ENCODE measurements at places on chromosomes 12 and 14. TPM values are rescaled to one million over a fixed set of nuclear protein-coding genes. Genes with fewer than 3 reads are reported as not detected.

Gene SLC25A47
- polyA plus RNA-seq: not detected

Gene MANSC1
- polyA plus RNA-seq: 31.0 TPM

Gene KANSL2
- 51.5 TPM for polyA plus RNA-seq

Gene ENDOU
- 0.13 TPM for polyA plus RNA-seq

Gene CHPT1
- polyA plus RNA-seq: 45.5 TPM

Gene SLC6A12
- 19.2 TPM for polyA plus RNA-seq

Gene MANSC4
- polyA plus RNA-seq: not detected

Gene KCNA5
- polyA plus RNA-seq: 2.1 TPM

- no peak for DNase-seq
Observed at GRCh38 chr14:83780321-83780720, 1749.6 kb upstream of the FLRT2 start.

DNA sequence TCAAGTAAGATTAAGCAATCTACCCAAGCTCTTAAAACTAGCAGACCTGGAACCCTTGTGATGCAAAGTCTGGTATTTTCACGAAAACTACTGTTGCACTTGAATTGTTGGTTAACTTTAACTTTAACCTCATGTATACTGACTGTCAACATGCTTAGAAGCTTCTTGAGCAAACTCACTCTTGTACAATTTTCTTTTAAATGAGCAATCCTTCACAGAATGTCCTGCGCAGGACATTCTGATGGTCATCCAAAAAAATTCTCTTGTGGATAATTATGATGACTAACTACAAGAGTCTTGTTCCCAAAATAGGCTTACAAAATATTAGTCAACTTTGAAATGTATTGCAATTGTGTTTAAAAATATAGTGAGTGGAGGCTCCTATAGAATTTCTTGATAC is 54.0 kb upstream of the PDE3A start:
- DNase-seq: no peak

- no peak for DNase-seq
Observed at GRCh38 chr14:101073598-101073965, 170.1 kb upstream of the RTL1 start.

GRCh38 chr12:40898505-40898904 is 206.3 kb downstream of the CNTN1 start:
- no peak for DNase-seq

- no peak for DNase-seq
Observed at GRCh38 chr14:89418976-89419375, 1.9 kb upstream of the FOXN3 start.

- DNase-seq: no peak
Observed at GRCh38 chr12:52149182-52149641, 42.6 kb downstream of the KRT80 start.

- DNase-seq: no peak
Observed at GRCh38 chr14:104362761-104363605, 216.6 kb upstream of the C14orf180 start.

GRCh38 chr14:101200008-101200649 is 296.6 kb upstream of the RTL1 start:
- no peak for DNase-seq

GRCh38 chr12:11524446-11524845 is 125.0 kb upstream of the ETV6 start:
- DNase-seq: no peak

DNA sequence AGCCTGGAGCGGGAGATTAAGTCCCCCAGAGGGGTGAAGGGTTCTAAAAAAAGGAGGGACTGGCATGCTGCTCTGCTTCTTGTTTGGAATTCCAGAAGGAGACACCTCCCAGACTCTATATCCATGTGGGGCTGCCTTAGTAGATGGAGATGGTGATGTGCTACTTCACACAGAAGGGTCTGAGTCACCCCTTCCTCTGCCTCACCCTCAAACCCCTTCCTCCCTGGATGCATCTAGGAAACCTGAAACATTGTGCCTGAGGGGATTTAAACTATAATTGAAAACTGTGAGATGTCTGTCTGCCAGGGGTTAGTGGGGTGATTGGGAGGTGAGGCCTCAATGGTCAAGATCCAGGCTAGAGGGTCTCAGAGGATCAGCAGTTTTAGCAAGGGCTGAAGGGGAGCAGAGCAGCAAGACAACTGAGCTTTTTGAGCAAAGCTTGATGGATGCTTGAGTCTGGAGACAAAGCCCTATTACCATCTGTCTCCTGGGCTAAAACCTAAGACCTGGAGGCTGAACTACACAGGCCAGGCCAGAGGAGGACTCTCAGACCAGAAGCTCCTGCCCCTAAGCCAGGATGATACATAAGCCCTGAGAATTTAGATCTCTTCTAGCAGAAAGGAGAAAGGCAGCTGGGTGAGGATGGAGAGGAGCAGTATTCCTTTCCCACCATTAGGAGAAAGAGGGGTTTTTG is 314.7 kb upstream of the ATP2B1 start:
- no peak for DNase-seq

DNA sequence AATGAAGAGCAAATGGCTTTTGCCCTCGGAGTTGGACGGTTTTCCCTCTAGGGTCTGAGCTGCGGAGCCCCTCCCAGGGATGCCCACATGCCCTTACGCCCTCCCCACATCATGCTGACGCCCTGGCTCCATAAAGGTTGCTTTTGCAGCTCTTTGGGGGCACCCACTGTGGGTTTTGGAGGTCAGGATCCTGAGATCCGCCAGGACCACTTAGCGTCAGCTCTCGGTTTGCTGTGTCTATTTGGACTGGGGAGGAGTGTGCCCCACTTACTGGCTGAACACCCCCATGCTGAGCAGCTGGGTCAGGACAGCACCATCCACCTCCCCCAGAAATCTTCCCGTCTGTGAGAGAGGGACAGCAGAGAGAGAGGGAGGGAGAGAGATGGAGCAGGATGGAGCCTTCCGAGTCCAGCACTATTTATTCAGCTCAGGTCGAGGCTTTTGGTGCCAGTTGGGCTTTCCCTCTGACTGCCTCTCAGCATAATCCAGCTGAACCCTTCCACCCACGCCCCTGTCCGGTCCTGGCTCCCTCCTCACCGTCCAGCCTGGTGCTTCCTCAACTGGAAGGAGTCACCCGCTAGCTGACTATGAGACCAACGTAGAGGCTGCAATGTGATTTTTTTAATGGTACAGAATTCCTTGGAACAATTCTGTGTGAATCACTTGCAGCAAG is 18.9 kb upstream of the LRTM2 start:
- no peak for DNase-seq

DNA sequence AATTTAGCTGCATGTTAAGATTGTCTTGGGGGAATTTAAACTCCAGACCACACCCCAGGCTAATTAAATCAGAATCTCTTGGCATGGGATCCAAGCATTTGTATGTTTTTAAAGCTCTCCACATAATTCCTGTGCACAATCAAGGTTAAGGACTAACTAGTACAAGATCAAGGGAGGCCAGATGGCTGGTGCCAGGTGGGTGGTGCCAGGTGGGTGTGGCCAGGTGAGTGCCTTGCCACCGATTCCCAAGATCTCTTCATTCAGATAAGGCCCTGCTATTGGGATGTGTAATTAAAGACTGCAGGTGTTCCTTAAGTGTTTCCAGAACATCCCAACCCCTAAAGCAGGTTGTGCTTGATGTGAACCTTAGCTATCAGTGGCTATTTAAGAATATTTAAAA is 75.1 kb downstream of the NRXN3 start:
- no peak for DNase-seq

DNA sequence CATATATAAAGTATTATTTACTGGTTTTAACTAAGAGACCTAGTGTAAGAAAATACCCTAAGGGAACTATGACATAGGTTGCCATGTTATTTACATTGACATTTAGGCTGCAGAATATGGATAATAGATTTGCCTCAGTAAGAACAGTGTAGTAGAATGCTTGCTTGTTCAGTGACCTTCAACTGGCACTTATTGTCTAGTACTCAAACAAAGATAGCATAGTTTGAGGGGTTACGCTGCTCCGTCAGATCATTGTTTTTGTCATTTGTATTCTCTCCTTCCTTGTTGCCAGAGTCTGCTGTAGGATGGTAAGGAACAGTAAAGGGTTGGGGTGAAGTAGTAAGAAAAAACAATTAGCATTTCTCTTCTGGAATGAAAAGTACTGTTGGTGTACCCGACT is 33.2 kb downstream of the TOGARAM1 start:
- no peak for DNase-seq

DNA sequence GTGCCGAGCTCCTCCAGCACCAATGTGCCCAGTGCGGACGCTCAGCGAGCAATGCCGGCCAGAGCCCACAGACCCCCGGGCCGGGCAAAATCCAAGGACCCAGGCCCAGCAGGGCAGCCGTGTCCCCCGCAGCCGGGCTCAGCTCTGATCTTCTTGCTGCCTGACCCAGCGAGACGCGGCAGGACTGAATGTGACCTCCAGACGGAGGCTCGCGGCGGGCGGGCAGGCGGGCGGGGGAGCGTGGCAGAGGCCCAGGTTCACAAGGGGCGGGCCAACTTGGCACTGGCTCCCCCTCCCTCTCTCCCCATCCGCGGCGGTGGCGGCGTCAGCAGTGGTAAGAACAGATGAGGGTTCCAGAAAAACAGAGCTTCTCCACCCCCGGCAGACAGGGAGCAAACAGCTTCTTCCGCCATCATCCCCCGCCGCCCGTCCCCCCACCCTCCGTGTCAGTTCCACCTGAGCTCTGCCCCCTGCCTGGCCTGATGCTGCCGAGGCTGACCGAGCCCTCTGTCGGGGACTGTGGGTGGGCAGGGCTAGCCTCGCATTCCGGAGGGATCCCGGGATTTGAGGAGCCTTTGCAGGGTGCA is 94.3 kb downstream of the RFLNA start:
- no peak for DNase-seq

- DNase-seq: no peak
Observed at GRCh38 chr14:104144911-104145825, 6.8 kb downstream of the KIF26A start.

- DNase-seq: no peak
Observed at GRCh38 chr14:23379366-23380196, 2.7 kb downstream of the CMTM5 start.

All from left renal cortex interstitium (tissue), 4 donors.